ENCODE measurements at places on chromosomes 2 and 18.

DNA sequence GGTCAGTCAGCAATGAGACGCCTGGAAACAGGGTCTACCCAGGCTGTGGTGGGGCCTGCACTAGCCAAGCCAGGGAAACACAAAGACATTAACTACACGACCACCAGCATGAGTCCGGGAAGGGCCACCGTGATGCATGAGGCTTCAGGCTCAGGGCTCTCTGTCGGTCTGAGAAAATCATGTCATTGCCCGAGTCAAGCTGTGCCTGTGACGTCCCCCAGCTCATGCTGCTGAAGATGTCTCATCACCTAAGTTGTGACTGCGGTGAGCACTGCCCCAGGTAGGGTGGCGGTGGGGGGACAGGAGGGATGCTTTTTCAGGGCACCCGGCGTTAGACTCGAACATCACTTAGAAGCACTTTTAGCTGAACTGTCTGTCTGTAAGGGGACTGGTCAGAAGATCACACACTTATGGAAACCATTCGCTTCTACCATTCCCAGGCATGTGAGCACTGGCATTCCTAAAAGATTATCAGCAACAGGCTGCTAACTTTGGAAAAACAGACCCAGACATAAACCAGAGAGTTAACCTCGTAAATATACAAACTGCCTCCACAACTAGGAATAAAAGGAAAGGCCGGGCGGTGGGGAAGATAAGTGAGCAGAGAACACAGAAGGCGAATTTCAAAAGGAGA, 234.5 kb downstream of the HDAC4 start:
- DNase-seq = no peak

- no peak for DNase-seq
Measured at GRCh38 chr2:150486539-150487484, 655 bp downstream of the RND3 start.

GRCh38 chr2:190488516-190489233, 45.8 kb downstream of the NEMP2 start:
- DNase-seq = no peak

DNA sequence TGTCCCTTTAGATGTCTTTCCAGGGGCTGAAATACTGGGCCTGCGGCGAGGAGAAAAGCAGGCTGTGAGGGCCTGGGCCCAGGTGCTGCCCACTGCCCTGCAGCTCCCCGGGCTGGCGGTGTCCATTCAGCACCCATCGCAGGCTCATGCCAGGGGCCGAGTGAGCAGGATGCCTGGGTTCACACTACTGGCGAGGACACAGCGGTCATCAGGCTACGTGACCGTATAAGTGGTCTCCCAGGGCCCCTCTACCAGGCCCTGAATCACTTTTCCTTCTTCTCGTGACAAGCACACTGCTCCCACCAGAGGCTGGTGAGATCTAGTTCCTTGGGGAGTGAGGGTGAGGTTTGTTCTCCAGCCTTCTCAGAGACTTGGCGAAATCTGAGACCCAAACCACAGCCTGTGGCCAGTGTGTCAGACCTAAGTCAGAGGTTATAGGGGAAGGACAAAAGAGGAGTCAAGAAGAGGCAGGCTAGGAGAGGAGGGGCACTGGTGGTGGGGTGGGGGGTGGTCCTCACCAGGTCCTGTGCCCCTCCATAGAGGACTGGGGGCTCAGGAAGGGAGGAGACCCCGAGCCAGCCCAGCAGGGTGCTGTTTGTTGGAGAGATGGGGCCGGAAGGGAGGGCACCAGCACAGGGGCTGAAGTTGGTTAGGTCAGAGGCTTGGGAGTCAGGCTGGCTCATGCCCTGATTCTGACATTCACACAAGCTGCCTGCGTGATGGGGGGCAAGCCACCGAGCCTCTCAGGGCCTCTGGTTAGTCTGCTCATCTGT, 6.6 kb upstream of the SEMA4C start:
- DNase-seq = no peak

- no peak for DNase-seq
Measured at GRCh38 chr18:61502472-61502871, 169.2 kb downstream of the CDH20 start.

DNA sequence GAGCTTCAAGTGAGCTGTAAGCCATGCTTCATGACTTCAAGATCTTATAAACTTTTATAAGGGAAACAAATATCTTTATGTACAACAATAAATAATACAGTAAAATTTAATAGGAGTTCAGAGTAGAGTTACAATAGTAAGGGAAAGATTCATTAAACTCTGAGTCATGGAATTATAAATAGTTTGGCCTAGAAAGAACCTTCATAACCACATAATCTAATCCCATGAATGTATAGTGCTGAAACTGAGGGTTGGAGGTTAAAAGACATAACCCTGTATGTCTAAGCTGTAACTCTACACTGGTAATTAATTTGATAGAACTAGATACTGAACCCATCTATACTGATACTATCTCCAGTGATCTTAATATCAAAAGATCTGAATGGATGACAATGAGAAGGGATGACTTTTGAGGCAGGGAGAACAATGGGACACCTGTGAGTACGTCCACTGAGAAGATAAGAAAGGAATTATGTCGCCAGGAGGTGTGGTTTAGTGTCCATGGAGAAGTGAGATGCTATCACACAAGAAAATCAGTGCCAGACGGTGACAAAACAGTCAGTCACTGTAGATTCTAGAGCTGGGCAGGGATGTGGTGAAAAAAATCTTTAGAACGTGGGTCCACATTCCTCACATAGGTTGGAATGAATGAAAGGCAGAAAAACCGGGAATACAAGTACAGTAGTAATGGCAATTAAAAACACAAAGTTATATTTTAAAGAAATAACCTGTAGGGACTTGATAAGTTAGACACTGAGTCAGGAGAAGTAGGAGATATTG, 1.1 kb downstream of the IL1F10 start:
- DNase-seq = no peak

DNA sequence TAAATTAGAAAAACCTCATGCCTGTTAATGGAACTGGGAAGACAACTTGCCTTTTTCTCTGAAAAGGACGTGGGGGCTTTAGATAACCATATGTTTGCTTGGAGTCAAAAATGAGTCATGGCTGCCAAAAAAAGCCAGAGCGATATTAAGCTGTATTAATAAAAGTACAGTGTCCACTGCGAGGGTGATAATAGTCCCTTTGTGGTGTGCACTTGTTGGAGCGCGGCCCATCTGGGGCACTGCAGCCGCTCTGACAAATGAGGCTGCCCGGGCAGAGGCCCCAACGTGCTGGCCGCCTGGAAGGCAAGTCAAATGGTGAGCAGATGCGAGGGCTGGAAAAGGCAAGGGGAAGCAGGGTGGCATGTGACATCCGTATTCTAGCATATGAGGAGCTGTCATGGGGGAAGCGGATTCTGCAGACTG, 103.3 kb upstream of the NCK2 start:
- DNase-seq = no peak

- no peak for DNase-seq
Measured at GRCh38 chr2:109702250-109702985, 88.3 kb downstream of the SOWAHC start.

DNA sequence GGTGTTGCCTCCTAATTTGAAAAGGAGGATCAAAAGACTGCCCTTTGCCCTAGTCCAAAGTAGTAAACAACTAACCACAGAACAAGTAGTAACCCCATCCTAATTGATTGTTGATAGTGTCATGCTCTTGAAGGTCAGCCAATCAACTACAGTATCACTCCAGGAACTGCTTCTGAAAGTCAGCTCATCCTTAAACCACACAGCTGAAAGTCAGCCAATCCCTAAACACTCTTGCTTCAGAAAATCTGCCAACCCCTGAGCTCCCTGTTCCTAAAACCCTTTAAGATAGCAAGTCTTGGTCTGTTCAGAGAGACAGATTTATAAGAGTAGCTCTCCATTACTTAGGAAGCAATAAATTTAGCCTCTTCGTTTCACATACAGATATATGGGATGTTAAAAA, 51.6 kb upstream of the CPO start:
- no peak for DNase-seq

DNA sequence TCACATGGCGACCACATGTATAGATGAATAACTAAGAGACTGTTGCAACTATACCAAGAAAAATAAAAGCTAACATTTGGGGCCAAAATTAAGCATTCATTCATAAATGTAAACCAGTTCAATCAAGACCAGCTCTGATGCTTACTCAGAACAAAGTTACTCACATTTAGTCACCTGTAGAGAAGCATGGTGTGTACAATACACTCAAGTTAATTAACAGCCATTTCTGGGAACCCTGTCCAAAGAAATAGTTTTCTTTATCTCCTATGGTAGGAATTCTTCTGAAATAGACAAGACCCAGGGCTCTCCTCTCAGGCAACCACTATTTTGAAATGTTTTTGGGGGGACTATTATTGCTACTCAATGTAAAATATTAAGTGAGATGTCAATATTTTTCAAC, 1.6 kb downstream of the SCN3A start:
- DNase-seq = no peak

GRCh38 chr2:43328832-43329231, 102.4 kb upstream of the ZFP36L2 start:
- no peak for DNase-seq

DNA sequence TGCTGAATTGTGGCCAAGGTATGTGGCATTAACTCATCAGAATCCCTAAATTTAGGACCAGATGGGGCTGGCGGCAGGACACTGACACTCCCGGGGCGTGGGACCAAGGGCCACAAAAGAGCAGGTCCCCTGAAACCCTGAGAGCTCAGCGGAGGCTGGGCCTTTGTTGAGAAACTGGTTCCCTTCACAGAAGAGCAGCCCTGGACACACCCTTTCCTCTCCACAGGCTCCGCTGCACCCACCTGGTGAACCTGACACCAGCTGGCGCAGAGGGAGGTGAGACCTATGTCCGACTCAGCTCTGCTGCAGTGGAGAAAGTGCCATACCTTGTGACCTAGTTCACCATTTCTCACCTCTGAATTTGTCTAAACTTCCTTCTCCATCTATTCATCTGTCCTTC, 119.5 kb downstream of the RTP5 start:
- DNase-seq = no peak

GRCh38 chr2:162011706-162012564, 62.1 kb downstream of the DPP4 start:
- no peak for DNase-seq

DNA sequence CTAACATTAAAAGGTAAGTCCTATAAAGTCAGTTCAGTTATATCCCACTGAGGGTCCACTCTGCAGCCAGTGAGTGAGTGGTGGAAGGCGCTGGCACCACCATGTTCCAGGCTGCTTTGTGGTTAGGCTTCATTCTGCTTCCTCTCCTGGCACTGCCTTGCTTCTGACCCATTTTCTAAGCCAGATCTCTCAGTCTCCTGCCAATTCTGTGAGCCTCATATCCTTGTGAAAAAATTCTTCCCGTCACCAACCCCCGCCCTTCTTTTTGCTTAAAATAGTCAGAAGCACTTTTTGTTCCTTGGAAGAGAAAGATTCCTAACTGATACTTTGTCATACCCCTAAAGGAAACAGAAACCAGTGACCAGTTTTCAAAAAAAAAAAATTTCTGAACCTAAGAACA, 139.8 kb upstream of the NCK2 start:
- DNase-seq = no peak

- DNase-seq = no peak
Measured at GRCh38 chr2:58045580-58046334, 849 bp upstream of the VRK2 start.

- DNase-seq = no peak
Measured at GRCh38 chr2:3516831-3517230, 2.5 kb downstream of the ADI1 start.

DNA sequence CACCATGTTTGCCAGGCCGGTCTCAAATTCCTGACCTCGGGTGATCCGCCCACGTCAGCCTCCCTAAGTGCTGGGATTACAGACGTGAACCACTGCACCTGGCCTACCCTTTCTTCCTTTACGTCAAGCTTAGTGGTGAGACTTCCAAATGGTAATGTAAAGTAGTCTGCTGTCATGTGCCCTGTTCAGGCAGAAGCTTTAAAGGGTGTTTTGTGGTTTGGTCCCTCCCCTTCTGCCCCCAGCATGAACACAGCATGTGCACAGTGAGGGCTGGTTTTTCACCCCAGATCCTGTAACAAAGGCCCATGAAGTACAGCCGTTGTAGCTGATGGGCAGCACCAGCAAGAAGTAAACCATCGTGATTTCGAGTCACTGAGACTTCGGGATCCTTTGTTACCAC, 2.7 kb upstream of the DTYMK start:
- no peak for DNase-seq

- no peak for DNase-seq
Measured at GRCh38 chr18:48669991-48670750, 131.3 kb downstream of the CTIF start.

DNA sequence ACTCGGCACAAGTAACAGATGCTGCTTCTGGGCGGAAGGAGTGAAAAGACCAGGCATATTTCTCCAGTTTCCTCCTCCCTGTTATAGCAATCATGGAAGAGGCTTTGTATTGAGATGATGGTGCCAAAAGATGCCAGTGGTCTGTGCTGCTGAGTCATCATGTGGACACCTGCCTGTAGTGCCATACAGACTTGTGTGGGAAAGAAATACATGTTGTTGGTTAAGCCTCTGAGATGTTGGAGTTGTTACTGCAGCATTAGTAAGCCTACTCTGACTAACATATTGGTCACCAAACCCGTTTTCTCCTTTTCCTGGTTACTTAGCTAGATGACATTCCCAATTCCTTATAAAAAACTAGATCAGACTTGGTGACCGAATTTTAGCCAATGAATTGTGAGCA, 356.9 kb downstream of the ZNF521 start:
- no peak for DNase-seq

- DNase-seq = no peak
Measured at GRCh38 chr18:24153397-24153796, 14.5 kb downstream of the CABYR start.

- no peak for DNase-seq
Measured at GRCh38 chr2:203914546-203915182, 21.9 kb upstream of the ICOS start.

DNA sequence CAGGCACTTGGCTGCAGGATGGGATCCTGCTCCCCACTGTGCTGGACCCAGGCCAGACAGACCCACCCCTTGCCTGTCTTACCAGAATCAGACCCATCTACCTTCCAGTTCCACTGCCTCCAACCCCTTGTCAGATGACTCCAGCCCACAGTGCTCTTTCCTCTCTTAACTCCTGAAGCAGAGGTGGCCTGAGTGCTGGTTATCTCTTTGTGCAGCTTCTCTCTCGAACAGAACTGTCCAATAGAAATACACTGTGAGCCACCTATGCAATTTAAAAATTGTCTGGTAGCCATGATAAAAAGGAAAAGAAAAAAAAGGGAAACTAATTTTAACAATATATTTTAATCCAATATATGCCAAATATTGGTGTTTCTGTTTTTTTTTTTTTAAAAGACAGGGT, 160.2 kb upstream of the SMAD2 start:
- DNase-seq = no peak

- DNase-seq = no peak
Measured at GRCh38 chr18:29164020-29164706, 987.2 kb upstream of the CDH2 start.

Data from stimulated activated CD8-positive, alpha-beta memory T cell treated with anti-CD3 and anti-CD28 coated beads, Interleukin-7, amount 100 ng/mL, for 1 hour (primary cell).